ENCODE measurements at places on chromosomes 5 and 9.

DNA sequence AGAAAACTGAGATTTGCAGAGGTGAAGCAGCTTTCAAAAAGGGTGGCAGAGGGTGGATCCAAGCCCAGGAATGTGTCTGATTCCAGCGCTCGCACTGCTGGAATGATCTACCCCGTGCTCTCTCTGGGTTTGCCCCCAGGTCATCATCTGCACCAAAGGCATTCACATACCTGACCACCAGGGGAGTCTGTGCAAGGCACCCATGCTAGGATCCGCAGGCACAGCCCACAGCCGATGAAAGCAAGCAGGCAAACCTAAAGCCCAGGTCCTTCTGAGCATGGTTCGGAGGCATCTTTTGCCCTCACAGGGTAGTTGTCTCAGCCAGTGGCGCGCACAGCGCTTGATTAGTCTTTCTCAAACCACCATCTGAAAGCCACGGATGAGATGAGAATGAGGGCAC, 56.6 kb downstream of the TEK start:
- DNase-seq = no peak

GRCh38 chr5:180670586-180671359, 21.4 kb upstream of the FLT4 start:
- DNase-seq = no peak

DNA sequence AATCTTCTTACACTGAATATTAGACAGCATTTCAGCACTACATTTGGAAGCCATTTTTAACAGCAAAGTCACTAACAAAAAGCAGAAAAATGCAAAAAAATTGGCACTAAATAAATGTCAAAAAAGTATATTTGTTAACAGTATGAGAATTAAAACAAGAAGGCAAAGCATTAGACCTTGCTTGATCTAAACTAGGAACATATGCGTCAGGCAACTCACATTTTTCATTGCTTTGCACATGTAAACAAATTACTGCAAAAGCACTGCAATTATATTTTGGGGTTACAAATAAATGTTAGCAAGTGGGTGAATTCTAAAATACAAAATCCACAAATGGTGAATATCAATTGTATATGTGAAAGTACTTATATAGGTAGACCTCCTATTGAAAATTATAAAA, 49.0 kb upstream of the RAPGEF6 start:
- DNase-seq = no peak

GRCh38 chr5:4906786-4907185, 233.3 kb upstream of the ADAMTS16 start:
- DNase-seq = no peak

DNA sequence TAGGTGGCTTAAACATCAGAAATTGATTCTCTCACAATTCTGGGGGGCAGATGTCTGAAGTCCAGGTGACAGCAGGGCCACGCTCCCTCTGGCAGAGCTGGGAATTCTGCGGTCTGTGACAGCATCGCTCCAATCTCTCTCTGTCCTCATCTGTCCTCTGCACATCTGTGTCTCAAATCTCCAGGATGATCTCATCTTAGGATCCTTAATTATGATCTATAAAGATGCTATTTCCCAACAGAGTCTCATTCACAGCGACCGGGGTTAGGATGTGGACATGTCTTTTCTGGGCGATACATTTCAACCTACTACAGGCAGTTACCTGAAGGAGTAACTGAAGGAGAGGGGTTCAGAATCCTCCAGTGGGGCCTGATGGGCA, 31.4 kb downstream of the ANKRD33B start:
- no peak for DNase-seq

GRCh38 chr5:91061946-91062562, 321.1 kb downstream of the ARRDC3 start:
- no peak for DNase-seq

DNA sequence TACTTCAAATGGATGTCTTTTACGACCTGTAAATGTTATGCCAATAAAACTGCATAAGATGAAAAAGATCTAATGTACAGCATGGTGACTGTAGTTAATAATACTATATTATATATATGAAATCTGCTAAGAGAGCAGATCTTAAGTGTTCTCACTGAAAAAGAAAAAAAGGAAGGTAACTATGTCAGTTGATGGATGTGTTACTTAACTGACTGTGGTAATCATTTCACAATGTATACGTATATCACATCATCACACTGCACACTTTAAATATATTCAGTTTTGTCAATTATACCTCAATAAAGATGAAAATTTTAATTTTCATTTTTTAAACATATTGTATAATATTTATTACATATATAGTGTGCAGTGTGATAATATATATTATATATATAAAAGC, 31.9 kb downstream of the THBS4 start:
- DNase-seq = no peak

DNA sequence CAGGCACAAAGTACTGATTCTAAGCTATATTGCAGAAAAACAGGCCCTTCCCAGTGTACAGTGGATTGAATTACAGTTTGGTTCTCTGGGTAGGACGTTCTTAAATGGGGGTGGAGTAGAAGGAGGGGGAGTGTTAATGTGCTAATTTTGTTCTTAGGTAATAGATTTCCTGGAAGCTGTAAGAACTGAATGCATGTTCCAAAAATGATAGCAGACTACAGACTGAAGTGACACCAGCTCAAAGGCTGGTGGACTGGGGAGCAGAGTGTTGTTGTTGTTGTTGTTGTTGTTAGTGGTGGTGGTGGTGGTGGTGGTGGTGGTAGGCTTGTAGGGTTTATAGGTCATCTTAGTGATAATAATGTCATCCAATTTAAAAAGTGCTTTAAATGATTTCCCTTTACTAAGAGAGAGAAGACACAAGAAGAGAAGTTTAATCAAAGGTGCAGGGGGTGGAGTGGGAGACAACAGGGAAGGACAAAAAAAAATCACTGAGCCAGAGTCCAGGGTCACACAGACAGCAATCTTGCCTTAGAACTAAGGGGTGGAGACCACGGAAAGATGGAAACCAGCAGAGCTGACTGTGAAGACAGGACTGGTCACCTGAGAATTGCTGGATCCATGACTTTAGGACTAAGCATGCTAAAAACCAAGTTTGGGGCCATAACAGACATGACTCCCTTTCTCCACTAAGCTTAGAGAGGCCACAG, 27.0 kb downstream of the TTLL11 start:
- no peak for DNase-seq

DNA sequence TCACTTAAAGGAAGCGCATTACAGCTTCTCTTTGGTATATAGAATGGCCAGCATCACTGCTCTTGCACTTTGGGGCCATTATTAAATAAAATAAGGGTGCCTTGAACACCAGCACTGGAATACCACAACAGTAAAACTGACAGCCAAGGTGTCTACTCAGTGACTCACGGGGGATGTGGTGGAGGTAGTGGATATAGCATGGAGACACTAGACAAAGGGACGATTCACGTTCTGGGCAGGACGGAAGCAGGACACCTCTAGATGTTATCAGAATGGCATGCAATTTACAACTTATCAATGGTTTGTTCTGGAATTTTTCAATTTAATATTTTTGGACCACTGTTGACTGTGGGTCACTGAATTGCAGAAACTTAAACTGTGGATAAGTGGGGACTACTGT, 32.9 kb upstream of the PDE8B start:
- DNase-seq = no peak

GRCh38 chr9:125650271-125650737, 56.7 kb downstream of the MAPKAP1 start:
- no peak for DNase-seq

- no peak for DNase-seq
These were observed 26.0 kb downstream of the ERCC6L2 start for GRCh38 chr9:95901506-95901905.

GRCh38 chr5:135048286-135048685, 14.3 kb upstream of the PITX1 start:
- no peak for DNase-seq

GRCh38 chr9:102461156-102461819, 533.8 kb upstream of the CYLC2 start:
- no peak for DNase-seq

GRCh38 chr5:173411791-173412555, 83.8 kb upstream of the STC2 start:
- DNase-seq = no peak
